ENCODE measurements at places on chromosomes 2 and 18.

- DNase-seq: no peak
Observed at GRCh38 chr18:7561909-7562460, 5.1 kb upstream of the PTPRM start.

- no peak for DNase-seq
Observed at GRCh38 chr2:111627256-111627655, 256.7 kb downstream of the ANAPC1 start.

GRCh38 chr2:65430603-65431420 lies 1.6 kb downstream of the SPRED2 start:
- no peak for DNase-seq

DNA sequence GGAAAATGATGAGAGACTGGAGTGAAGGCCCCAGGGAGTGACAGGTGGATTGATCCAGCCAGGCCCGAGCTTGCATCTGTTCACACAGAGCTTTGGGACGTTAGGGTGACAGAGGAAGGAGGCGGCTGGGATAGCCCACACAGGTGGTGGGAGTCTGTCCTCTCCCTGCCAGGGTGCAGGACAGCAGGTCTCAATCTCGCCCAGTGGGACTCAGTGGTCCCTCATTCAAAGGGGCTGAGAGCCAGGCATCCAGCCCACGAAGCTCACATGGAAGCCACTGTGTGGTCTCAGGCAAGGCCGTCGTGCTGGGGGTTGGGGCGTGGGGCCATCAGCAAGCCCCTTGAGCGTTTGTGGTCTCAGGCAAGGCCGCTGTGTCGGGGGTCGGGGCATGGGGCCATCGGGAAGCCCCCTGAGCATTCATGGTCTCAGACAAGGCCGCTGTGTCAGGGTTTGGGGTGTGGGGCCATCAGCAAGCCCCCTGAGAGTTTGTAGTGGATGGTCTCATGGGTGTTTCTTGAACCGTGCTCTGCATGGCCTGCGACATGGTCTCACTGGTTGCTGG lies 8.3 kb downstream of the KCNG2 start:
- DNase-seq: peak; percentile 70

DNA sequence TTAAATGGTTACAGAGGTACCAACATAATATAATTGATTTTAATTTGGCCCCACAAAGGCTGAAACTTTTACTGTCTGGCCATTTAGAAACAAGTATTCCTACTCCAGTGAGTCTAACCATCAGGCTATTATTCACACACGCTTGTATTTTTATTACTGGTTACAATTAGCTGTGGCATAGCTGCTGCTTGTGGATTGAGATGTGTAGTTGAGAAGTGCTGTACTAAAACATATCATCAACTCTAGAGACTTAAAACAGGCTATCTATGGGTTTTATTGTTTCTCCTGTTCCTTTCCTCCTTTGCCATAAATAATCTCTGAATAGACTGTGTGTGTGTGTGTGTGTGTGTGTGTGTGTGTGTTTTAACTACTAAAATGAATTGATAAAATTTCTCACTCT lies 530.2 kb downstream of the CCDC85A start:
- DNase-seq: no peak
